ENCODE measurements at places on chromosomes 12 and 14. TPM values are rescaled to one million over a fixed set of nuclear protein-coding genes. Genes with fewer than 3 reads are reported as not detected.

PLEKHH1 gene
- 1.0 TPM for total RNA-seq

KRT79 gene
- not detected for total RNA-seq

NTN4 gene
- total RNA-seq = 0.08 TPM

CEBPE gene
- total RNA-seq = 2.1 TPM

TMEM179 gene
- total RNA-seq = not detected

GYS2 gene
- total RNA-seq = 0.17 TPM

HEBP1 gene
- total RNA-seq = 13.9 TPM

RTN1 gene
- total RNA-seq = not detected

AICDA gene
- not detected for total RNA-seq

Data from activated naive CD8-positive, alpha-beta T cell treated with anti-CD3 and anti-CD28 coated beads, Interleukin-2, amount 10 ng/mL, durations not matched to agents 7 days and 5 days (primary cell).